Right atrium auricular region (tissue), 2 donors: ENCODE measurements at places on chromosomes 5 and 9. TPM values are rescaled to one million over a fixed set of nuclear protein-coding genes. Genes with fewer than 3 reads are reported as not detected.

ARSB gene
- total RNA-seq: 11.5 TPM

GRCh38 chr5:136560126-136560525 is 194.8 kb upstream of the TRPC7 start:
- no peak overlapping the region for H3K4me3 ChIP-seq
- no peaks in the 10 kb centered on the region for H3K27me3 ChIP-seq

GRCh38 chr9:128057724-128058409 is 9.3 kb downstream of the NAIF1 start:
- no peaks in the 10 kb centered on the region for H3K27me3 ChIP-seq
- peaks cover 21% of the 10 kb centered on the region for H3K4me1 ChIP-seq
- no peak overlapping the region for H3K4me3 ChIP-seq
- no peak for DNase-seq
- H3K36me3 ChIP-seq: peaks cover 2% of the 10 kb centered on the region
- no peak overlapping the region for H3K27ac ChIP-seq

GRCh38 chr5:28542987-28543386 is 1504.6 kb upstream of the CDH9 start:
- H3K4me3 ChIP-seq: no peak overlapping the region
- no peaks in the 10 kb centered on the region for H3K36me3 ChIP-seq
- H3K27ac ChIP-seq: no peak overlapping the region
- H3K4me1 ChIP-seq: no peaks in the 10 kb centered on the region
- H3K27me3 ChIP-seq: no peaks in the 10 kb centered on the region

- H3K27me3 ChIP-seq: no peaks in the 10 kb centered on the region
- peaks cover 65% of the 10 kb centered on the region for H3K36me3 ChIP-seq
- DNase-seq: no peak
- no peaks in the 10 kb centered on the region for H3K4me1 ChIP-seq
- no peak overlapping the region for H3K27ac ChIP-seq
- H3K4me3 ChIP-seq: no peak overlapping the region
Measured at GRCh38 chr9:101408374-101409078, 9.9 kb downstream of the ZNF189 start.

GTF2H2C gene
- 11.0 TPM for total RNA-seq

SPINK4 gene
- not detected for total RNA-seq

RNF224 gene
- total RNA-seq: not detected

DNA sequence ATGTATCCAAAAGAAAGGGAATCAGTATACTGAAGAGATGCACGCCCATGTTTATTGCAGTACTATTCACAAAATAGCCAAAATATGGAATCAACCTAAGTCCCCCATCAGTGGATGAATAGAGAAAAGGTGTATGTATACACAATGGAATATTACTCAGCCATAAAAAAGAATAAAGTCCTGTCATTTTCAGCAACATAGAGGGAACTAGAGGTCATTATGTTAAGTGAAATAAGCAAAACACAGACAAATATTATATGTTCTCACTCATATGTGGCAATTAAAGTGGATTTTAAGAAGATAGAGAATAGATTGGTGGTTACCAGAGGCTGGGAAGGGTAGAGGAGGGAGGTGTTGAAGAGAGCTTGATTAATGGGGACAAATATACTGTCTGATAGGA is 88.6 kb downstream of the NIPBL start:
- H3K36me3 ChIP-seq: peaks cover 33% of the 10 kb centered on the region
- no peak for DNase-seq
- H3K27ac ChIP-seq: no peak overlapping the region

DNA sequence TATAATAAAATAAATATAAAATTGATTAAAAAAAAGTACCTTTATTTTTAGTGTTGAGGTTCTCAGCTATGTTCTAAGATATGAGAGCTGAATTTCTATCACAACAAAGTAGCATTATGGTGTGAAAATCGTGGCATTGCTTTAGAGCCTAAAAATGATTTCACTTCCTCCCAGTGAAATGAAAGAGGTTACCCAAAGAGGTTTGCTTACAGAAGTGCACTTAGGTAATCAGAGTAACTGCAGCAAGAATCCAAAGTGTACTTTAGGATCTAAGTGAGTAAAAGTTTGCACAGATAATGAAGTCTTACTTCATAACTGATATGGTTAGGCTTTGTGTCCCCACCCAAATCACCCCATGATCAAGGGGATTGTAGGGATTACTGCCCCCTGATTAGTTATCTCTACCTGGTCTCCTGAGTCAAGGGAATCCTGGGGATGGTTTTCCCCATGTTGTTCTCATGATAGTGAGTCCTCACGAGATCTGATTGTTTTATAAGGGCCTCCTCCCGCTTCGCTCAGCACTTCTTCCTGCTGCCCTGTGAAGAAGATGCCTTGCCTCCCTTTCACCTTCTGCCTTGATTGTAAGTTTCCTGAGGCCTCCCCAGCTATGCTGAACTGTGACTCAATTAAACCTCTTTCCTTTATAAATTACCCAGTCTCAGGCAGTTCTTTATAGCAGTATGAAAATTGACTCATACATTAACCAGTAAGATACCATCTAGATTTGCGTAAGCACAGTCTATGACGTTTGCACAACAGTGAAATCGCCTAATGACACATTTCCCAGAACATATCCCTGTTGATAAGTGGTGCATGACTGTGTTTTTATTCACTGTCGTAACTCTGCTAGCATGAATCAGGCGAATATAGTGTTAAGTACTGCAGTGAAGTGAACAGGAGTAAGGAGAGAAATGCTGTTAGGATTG is 40.3 kb upstream of the LRRC70 start:
- no peak overlapping the region for H3K27ac ChIP-seq
- no peaks in the 10 kb centered on the region for H3K27me3 ChIP-seq
- H3K4me3 ChIP-seq: no peak overlapping the region
